ENCODE measurements at places on chromosomes 12 and 14.

- DNase-seq, result no peak
Observed at GRCh38 chr14:89498878-89499277, 81.8 kb upstream of the FOXN3 start.

GRCh38 chr14:36027354-36027753 is 149.2 kb downstream of the PTCSC3 start:
- no peak for DNase-seq

- no peak for DNase-seq
Observed at GRCh38 chr12:122102331-122102730, 23.8 kb downstream of the MLXIP start.

DNA sequence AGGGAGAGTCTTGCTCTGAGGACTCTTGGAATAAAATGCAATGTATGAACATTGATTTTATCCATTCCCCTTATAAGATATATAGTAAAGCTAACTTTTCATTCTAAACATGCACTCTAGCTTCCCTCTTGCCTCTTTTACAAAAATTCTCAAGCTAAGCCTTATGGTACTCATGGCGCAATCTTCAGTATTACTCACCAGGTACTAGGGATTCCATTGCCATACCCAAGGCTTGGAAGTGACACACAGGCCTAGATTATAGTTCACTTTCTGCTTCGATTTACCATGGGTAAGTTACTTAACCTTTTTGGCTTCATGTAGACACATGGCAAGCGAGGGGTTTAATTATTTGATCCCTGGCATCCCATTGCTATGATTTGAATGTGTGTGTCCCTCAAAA is 331.5 kb downstream of the LRIG3 start:
- DNase-seq, result no peak

GRCh38 chr12:31797230-31797872 is 68.5 kb upstream of the AMN1 start:
- no peak for DNase-seq

GRCh38 chr12:95205685-95206084 is 11.6 kb downstream of the FGD6 start:
- peak; percentile 83 for DNase-seq

GRCh38 chr12:53381731-53382630 is 2.0 kb downstream of the SP1 start:
- DNase-seq, result no peak

- DNase-seq, result no peak
Observed at GRCh38 chr12:68489273-68489672, 121.4 kb upstream of the RAP1B start.

GRCh38 chr14:99560922-99561683 is 42.9 kb downstream of the CCDC85C start:
- DNase-seq, result no peak

GRCh38 chr12:2058837-2059236 is 6.0 kb downstream of the CACNA1C start:
- DNase-seq, result no peak

DNA sequence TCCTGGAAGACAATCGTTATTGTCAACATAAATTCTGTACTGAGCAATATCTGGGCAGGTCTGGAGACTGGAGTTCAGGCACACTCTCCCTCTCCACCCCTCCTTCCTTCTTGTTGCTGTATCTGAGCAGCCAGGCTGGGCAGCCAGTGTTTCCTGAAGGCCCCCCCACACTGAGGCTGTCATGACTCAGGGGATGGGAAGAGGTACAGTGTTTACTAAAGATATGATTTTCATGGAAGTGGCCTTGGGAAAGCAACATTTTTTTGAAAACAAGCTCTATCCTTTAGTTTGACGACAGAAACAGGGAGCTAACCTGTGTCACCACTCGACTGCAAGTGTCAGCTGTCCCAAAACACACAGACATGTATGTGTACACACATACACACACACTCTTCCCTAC is 1485.4 kb upstream of the TMEM132C start:
- DNase-seq, result no peak

- DNase-seq, result no peak
Observed at GRCh38 chr14:74952180-74952665, 3.2 kb downstream of the PGF start.

- peak; percentile 78 for DNase-seq
Observed at GRCh38 chr14:77181603-77182437, at the start of gene TMEM63C. TMEM63C (plus strand) TSS chr14:77181798; CDS start chr14:77218814, 37,016 bp downstream.

DNA sequence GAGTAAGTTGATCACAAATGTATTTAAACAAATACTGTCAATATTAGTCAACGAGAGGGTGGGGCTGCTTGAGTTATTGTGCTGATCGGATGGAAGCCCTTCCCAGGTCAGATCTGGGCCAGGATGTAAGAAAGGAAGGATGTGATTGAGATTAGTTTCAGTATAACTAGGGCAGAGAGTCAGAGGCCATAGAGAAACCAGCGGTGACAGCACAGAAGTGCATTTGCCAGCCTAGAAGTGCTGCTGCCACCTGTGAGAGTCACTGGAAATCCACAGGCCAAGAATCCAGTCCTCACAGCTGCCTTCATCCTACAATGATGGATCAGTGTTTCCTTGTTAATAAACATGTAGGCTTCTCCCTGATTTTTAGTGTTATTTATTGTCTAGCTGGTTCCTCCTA is 9.8 kb upstream of the FERMT2 start:
- no peak for DNase-seq

GRCh38 chr14:99460793-99461192 is 19.9 kb downstream of the SETD3 start:
- no peak for DNase-seq

DNA sequence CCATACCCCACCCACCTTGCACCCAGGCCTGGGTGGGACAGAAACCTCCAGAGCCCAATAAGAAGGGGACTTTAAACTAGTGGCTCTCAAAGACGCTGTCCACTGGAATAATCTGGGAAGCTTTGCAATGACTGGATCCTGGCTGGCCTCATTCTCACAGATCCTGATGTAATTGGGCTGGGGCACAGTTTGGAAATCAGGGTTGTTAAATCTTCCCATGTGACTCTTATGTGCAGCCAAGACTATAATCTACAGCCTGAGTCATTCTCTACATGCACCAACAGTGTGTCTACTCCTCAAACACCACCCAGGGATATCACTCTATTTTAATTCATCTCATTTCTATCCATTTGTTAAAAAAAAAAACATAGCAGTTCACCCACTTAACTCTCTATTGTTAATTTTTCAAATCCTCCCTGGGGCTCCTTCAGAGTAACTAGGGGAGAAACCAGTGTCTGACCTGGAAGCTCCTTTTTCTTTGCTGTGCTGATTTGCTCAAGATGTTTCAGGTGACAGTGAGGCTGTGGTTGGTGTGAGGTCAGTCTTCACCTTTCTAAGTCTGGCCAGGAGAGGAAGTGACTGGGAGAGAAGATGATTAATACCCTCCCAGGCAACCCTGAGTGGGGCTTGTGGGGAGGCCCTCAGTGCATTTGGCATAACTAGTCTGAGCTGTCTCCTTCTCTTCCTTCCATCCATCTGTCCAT is 211.6 kb upstream of the SFSWAP start:
- no peak for DNase-seq

- no peak for DNase-seq
Observed at GRCh38 chr12:57449375-57449774, 5.7 kb upstream of the INHBE start.

DNA sequence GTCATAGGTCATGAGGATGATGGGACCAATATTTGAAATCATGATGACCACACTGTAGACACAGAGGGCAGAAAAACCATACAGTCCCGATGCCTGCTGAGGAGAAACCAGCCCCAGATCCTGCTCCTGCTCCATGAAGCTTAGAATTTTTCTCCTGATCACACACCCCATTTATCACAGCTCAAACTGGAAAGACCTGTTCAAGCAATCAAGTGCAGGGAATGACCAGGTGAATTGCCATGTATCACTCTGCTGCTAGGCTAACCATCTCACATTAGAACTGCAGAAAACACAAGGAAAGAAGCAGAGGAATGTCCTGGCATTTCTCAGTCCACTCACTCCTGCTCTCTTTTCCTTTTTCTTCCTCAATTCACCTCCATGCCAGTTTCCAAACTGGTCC is 18.1 kb downstream of the MANSC1 start:
- no peak for DNase-seq
